Body of pancreas (tissue), 4 donors: ENCODE measurements at places on chromosomes 1 and 21. TPM values are rescaled to one million over a fixed set of nuclear protein-coding genes. Genes with fewer than 3 reads are reported as not detected.

DNA sequence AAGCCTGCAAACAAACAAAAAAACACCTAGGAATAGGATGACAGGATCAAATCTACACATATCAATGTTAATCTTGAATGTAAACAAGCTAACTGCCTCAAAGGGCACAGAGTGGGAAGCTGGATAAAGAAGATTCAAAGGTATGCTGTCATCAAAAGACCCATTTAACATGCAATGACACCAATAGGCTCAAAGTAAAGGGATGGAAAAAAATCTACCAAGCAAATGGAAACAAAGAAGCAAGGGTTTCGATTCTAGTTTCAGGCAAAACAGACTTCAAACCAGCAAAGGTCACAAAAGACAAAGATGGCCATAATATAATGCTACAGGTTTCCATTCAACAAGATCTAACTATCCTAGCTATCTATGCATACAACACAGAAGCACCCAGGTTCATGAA is 16.2 kb upstream of the OR2T10 start:
- DNase-seq = no peak

GRCh38 chr1:205983925-205984725 is 19.1 kb downstream of the RAB7B start:
- DNase-seq = peak; percentile 72

GRCh38 chr1:76562292-76562691 is 305.0 kb upstream of the ST6GALNAC5 start:
- no peak for DNase-seq

- DNase-seq = no peak
Observed at GRCh38 chr1:107524301-107524700, 383.5 kb downstream of the NTNG1 start.

OPTC gene
- total RNA-seq = not detected

DNA sequence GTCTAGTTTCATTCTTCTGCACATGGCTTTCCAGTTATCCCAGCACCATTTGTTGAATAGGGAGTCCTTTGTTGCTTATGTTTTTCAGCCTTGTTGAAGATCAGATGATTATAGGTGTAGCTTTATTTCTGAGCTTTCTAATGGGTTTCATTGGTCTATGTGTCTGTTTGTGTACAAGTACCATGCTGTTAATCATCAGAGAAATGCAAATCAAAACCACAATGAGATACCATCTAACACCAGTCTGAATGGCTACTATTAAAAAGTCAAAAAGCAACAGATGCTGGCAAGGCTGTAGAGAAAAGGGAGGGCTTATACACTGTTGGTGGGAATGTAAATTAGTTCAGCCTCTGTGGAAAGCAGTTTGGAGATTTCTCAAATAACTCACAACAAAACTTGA is 321.5 kb upstream of the PTBP2 start:
- no peak for DNase-seq

OR2T35 gene
- not detected for total RNA-seq

- DNase-seq = no peak
Observed at GRCh38 chr1:104987210-104987609, 1237.5 kb downstream of the AMY1C start.

DNA sequence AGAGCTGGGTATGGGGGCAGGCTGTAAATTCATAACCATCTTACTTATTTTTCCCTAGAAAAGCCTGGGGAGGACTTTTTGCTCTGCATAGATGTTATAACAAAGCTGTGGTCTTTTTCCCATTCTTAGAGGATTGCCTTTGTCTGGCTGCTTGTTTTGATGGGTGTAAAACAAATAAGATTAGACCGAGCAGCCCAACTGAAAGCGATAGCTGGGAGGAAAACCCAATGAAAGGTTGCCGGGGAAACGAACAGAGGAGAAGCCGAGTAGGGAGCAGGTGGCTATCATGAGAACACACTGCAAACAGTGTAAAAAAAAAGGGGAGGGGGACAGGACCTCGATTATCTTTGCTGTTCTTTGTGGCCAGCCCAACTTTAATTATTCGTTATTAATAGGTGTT is 1.9 kb downstream of the ELAVL4 start:
- DNase-seq = peak; percentile 13

GRCh38 chr21:42820616-42821465 is 58.5 kb downstream of the WDR4 start:
- DNase-seq = no peak

DNA sequence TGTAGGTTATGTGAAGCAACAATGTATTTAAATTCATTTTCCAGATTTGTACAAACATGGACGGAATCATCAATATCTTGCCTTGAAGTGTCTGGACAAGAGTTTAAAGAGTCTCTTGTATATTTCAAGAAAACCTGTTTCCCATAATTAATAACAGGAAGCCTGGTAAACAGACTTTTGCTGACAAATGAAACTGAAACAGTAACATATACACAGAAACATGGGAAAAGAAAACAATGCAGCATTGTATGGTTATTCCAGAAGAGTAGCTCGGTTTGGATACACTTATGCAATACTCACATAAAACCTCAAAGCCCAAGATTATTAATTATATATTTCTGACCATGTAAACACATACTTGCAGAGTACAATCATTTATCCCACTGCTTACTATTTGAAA is 265.5 kb downstream of the PTPRC start:
- no peak for DNase-seq

ERVH48-1 gene
- total RNA-seq = 0.52 TPM

PLEKHA6 gene
- total RNA-seq = 10.9 TPM

GRCh38 chr21:43020177-43020576 is 45.8 kb downstream of the PKNOX1 start:
- DNase-seq = no peak

- no peak for DNase-seq
Observed at GRCh38 chr1:198741744-198742143, 102.9 kb downstream of the PTPRC start.

GRCh38 chr1:50605186-50605875 is 182.1 kb upstream of the DMRTA2 start:
- DNase-seq = peak; percentile 22

MTFR1L gene
- 39.7 TPM for total RNA-seq

ADPRS gene
- total RNA-seq = 16.2 TPM

- DNase-seq = no peak
Observed at GRCh38 chr21:14572204-14572780, 26.2 kb upstream of the SAMSN1 start.

DNA sequence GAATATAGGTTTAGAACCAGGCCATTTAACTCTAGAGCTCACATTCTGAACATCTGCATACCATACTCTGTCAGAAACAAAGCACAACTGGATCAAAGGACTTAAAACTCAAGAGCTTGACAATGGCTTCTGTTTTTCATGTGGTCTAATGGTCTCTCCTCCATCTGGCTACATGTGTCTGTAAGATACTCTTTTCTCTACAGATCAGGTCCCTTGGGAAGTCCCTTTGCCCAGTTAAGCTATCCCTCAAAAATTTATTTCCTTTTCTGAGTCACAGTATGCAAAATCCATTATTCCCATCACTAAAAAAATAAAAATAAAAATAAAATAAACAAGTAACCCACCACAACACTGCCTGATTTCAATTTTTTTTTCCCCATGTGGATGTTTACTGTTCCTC is 357.0 kb upstream of the PRMT6 start:
- no peak for DNase-seq

GRCh38 chr1:118303534-118303933 is 118.5 kb upstream of the SPAG17 start:
- no peak for DNase-seq

DNA sequence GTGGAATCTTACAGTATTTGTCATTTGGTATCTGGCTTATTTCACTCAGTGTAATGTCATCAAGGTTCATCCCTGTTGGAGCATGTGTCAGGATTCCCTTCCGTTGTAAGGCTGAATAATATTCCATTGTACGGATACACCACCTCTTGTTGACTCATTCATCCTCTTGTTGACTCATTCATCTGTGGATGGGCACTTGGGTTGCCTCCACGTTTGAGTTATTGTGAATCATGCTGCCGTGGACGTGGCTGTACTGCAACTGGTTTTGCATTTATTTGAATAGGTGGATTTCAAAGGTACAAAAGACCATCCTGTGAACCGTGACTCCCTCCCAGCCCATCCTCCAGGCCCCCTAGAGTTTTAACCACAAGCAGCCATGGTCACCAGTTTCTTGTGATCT is 11.9 kb upstream of the TCP10L start:
- DNase-seq = no peak

CAMSAP2 gene
- total RNA-seq = 19.1 TPM

DMRTA2 gene
- not detected for total RNA-seq

- peak; percentile 71 for DNase-seq
Observed at GRCh38 chr1:209769171-209769904, 13.5 kb downstream of the TRAF3IP3 start.

DNA sequence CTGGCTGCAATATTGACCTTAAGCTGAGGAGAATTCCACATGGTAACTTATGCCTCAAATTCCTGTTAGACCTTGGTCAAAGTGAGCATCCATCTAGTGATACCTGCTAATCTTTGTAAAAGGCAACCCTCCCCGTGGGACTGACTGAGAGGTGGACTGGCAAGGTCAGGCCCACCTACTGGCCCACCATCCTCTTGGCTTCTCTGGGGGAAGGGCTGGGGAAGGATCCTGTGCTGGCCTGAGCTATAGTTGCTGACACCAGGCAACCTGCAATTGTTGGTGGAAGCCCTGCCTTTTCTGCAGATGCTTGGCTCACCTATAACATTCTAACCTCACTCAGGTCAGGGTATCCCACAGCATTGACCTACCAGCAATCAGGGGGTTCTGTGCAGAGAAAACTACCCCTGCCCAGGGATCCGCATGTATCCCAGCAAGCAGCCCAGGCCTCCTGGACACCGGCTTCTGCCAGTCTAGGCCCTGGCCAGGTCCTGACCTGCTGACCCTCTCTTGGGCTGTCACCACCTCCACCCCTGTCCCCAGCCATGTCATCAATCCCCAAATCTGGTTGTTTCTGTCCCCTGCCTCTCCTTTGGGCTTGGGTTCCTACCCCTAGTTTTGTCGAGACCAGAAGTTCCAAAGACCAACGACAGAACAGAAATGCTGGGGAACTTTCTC is 108.1 kb upstream of the EDN2 start:
- DNase-seq = no peak

- DNase-seq = no peak
Observed at GRCh38 chr1:42974767-42975437, 16.2 kb upstream of the SLC2A1 start.

- no peak for DNase-seq
Observed at GRCh38 chr21:38661197-38661871, 144.4 kb upstream of the ETS2 start.

DNA sequence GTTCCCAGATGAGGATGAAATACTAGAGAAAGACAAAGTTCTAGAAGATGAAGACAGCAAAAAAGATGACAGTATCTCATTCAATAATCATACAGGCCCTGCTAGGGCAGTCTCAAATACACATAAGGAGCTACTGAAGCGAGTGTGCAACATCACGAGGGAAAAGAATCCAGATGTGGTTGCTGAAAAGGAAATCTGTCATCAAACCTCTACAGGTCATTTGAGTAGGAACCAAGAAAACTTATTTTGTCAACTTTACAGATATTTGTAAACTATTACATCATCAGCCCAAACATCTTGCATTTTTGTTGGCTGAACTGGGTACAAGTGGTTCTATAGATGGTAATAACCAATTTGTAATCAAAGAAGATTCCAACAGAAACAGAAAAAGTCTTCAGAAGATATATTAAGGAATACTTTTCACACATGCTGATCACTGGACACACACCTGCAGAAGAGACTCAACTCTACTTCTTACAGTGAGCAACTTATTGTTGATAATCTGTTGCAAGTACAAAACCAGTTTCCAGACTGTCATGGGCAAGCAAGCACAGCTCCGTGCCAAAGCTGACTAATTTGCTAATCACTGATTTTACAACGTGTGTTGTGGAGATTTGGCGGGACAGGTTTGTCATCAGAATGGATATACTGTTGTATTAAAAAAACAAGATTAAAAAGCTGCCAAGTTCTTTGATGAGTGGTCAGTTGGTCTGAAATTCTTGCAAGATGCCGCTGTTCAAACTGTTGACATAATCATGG is 42.1 kb downstream of the TRIM33 start:
- DNase-seq = no peak

HSD3B1 gene
- not detected for total RNA-seq

DNA sequence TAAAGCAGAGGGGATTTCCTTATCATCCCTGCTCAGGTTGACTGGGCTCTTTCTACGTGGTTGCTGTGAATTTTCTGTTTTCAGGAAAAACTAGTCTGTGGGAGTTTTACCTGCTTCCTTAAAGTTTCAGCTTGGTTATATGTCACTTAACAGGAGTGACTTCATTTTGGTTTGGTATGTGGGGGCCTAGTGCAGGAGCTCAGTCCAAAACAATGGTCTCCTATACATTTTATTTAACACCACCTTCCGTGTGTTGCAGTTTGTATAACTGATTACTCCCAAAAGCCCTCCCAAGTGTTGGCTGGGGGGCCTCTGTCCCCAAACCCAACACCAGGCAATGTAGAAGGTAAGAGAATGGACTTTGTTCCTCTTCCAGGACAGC is 5.3 kb downstream of the IL23R start:
- no peak for DNase-seq

ARHGAP30 gene
- 3.1 TPM for total RNA-seq

- no peak for DNase-seq
Observed at GRCh38 chr1:48807554-48808260, 31.0 kb upstream of the BEND5 start.

- DNase-seq = no peak
Observed at GRCh38 chr21:35929901-35930300, 130.4 kb downstream of the SETD4 start.

HEYL gene
- 33.6 TPM for total RNA-seq

DNA sequence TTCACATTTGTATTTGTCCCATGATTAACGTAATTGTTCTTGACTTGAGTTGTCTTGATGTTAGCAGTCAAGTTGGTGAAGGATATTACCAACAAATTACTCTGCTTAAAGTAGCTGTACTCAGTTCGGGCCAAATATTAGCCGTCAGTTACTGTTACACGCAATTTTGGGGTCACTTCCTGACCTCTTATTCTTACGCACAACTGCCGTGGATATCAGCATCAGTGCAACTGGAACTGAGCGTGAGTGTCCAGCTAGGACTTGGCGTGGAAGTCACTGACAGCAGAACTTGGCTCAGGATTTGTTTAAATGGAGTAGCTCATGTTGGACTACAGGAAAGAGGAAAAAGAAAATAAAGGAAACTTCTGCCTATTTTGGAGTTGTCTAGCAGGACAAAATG is 56.4 kb downstream of the ADAMTS1 start:
- no peak for DNase-seq

GRCh38 chr1:53685272-53686051 is 53.5 kb downstream of the GLIS1 start:
- DNase-seq = no peak

SPATA45 gene
- not detected for total RNA-seq
